ENCODE measurements at places on chromosomes 5 and 9. TPM values are rescaled to one million over a fixed set of nuclear protein-coding genes. Genes with fewer than 3 reads are reported as not detected.

DNA sequence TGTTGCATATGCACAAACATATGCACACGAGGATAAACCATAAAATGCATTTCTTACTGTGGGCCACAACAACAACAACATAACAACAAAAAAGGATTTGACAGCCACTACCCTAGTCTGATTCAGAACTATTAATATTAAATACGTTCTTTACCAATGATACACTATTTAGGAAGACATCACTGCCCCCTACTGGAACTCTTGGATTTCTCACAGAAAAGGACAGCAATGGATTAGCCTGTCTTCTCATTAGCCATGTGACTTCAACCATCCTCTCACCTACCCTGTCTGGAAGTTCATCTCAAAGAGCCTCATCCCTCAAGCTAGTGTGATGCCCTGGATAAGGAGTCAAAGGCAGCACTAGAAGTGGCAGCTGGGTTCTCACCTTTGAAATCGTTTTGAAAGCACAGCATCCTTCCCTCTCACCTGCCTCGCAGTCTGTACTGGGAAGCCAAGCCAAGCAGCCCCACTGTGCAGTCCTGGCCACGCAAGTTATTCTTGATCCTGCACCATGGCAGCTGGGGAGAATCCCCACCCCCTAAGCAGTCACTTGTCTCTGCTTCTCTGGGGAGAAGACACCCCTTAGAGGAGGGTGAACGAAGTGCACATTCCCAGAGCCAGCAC lies 64.6 kb downstream of the SH3TC2 start:
- no peak for DNase-seq

DNA sequence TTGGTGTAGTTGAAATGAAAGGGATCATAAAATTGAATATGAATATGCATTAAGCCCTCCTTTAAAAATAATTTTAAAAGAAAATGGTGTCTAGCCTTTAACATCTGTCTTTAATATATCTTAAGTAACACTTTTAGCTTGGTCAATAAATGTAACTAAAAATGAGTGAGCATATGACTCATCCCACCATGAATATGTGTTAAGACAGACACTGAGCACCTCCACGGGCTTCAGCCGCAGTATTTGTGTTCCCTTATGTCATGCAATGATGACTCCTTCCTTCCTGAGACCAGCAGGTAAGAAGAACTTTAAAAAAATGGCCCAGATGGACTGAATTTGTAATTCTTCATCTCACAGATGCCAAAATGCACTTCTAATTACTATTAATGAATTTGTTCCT lies 563.2 kb downstream of the NR2F1-AS1 start:
- no peak for DNase-seq

GRCh38 chr9:114851306-114851705 lies 45.5 kb upstream of the TNFSF15 start:
- no peak for DNase-seq

- no peak for DNase-seq
Measured at GRCh38 chr5:123119334-123119986, 30.4 kb downstream of the PRDM6 start.

GRCh38 chr5:142095035-142095434 lies 13.5 kb upstream of the NDFIP1 start:
- DNase-seq, result peak; percentile 71

DNA sequence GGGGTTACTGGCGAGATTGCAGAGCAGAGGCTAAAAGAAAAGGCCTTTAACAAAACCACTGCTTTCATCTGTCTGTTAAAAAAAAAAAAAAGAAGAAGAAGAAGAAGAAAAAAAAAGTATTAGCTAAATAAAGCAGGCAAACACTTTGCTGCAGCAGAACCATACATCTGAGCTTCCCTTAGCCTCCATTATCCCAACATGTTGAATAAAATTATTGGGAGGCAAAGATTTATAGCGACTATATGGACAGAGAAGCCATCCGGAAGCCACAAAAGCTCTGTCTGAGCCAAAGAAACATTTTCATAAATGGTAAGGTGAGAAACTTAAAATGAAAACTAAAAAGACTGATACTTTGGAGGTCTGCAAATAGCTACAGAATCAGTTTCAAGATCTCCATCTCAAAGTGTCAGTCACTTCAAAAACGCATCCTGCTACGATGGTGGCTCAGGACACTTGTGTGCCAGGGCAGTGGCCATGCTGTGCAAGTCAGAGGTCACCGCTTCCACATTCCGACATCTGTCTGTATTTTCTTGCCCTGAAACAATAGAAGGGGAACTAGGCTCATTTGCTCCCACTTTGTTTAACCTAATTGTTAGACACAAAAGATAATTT lies 9.6 kb downstream of the EFNA5 start:
- no peak for DNase-seq

- DNase-seq, result no peak
Measured at GRCh38 chr9:115883467-115884329, 269.9 kb upstream of the PAPPA start.

The ASS1 gene
- 2.6 TPM for total RNA-seq

The UBE2QL1 gene
- total RNA-seq, result not detected

The FAM193B gene
- total RNA-seq, result 63.7 TPM

The PCDHA9 gene
- not detected for total RNA-seq

The PROB1 gene
- 4.8 TPM for total RNA-seq

The SLC4A9 gene
- total RNA-seq, result not detected

The PDZD2 gene
- total RNA-seq, result 0.24 TPM

The FRMD3 gene
- 0.43 TPM for total RNA-seq

Measured in activated T-cell treated with anti-CD3 and anti-CD28 coated beads, Interleukin-2, amount 50 U/mL, for 4 hours (primary cell).